ENCODE measurements at places on chromosomes 7 and 10.

DNA sequence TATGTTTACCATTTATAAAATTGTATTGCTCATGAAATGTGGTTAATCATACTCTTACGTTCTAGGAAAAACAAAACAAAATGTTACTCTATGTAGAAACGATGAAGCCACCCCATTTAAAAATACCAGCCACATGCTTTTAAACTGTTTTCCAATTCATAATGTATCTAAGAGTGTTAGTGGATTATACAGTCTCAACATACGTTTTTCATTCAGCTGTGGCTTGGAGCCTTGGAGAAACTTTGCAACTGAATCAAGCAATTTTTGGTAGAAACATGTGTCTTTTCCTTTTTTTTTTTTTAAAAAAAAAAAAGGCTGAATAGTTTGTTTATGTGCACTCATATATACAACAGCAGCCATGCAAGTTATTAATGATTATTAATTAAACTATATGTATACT, 378.0 kb upstream of the SEMA3D start:
- no peak for DNase-seq

GRCh38 chr7:122038904-122039303, 105.1 kb downstream of the AASS start:
- DNase-seq: no peak

- no peak for DNase-seq
Measured at GRCh38 chr10:129712000-129712399, 245.0 kb downstream of the MGMT start.

GRCh38 chr7:50650057-50650664, 85.0 kb upstream of the DDC start:
- DNase-seq: no peak

DNA sequence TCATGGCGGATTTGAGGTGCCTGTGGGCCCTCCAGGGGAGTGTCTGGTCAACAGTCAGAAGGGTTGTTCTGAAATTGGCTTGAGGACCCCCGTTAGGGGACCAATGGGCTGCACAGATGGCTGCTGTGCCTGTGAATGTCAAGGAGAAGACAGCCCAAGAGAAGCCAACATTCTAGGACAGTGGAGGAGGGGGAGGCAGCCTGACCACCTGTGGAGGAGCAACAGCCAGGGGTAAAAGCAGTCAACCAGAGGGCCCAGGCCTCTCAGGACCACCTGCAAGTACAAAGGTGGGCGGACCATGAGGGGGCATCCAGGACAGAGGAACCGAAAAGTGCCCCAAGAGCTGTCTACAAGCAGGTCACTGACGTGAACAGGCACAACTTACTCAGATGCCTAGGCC, 76.6 kb downstream of the VSTM4 start:
- DNase-seq: no peak

GRCh38 chr7:50336894-50337703, 32.6 kb downstream of the IKZF1 start:
- DNase-seq: no peak

DNA sequence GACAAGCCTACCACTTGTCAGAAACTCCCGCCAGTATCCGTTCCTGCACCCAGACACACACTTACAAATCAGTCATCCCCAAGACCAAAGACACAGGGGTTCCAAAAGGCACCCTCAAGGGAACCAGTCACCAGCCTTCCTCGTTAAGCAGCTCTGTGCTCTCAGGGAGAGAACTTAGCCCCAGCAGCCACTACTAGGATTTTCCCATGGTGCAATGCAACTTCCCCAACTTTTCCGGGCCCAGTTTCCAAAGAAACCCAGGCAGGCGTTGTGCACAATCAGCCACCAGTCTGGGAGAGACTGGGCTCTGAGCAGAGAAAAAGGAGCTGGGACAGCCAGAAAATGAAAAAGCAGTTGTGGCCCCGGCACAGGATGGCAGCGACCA, 1.2 kb downstream of the DLG5 start:
- no peak for DNase-seq

DNA sequence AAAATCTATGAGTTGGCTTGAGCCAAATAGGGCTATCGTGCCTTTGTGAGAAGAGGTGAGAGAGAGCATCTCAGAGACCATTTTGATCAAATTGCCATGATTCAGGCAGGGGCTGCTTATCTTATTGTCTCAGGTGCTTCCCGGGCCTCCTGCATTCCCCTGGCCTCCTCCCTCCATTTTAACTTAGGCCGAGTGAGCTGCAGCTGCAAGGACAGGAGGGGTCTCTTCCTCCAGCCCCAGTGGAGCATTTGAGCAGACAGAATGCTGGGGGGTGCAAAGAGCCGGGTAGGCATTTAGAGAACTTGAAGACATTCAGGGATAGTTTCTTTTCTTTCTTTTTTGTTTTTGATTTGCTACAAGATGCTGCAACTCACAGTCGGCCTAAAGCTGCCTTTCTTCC, 59.0 kb downstream of the BUB3 start:
- no peak for DNase-seq
